ENCODE measurements at places on chromosomes 11 and 22. TPM values are rescaled to one million over a fixed set of nuclear protein-coding genes. Genes with fewer than 3 reads are reported as not detected.
A peak's percentile ranks its signal among the peaks of the same experiment; 100 is the strongest.

GRCh38 chr22:31295831-31296657, 3.8 kb upstream of the PIK3IP1 start:
- no peaks in the 10 kb centered on the region for H3K4me1 ChIP-seq
- peaks cover 2% of the 10 kb centered on the region for H3K27me3 ChIP-seq
- H3K4me3 ChIP-seq, result no peak overlapping the region
- no peak overlapping the region for H3K27ac ChIP-seq
- DNase-seq, result no peak

- H3K27me3 ChIP-seq, result no peaks in the 10 kb centered on the region
- H3K36me3 ChIP-seq, result no peaks in the 10 kb centered on the region
- H3K27ac ChIP-seq, result no peak overlapping the region
- DNase-seq, result no peak
Observed at GRCh38 chr11:30006876-30007275, 10.0 kb downstream of the KCNA4 start.

DNA sequence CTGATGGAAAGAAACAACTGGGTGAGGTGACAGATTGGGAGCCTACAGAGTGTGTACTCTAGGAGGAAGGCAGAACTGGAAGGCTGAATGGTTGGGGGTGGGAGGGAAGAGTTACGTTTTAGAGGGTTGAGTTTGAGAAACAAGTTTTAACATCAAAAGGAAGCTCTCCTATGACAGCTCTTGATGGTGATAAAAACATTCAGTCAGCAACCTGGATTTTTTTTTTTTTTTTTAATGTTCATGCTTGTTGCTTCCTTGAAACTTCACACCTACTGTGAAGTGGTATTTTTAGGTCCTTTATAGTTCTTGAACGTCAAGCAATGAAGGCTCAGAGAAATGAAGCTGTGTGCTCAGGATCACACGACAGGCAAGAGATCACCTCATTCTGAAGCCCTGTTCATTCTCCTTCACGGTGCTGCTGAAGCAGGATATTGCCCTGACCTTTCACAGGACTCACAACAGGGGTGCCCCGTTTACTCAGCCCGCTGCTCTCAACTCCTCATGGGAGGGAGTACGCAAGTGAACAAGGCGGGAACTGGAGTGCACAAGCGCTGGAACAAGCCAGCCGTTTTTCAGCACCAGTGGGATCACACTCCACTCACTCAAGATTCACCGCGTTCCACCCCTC, 1.6 kb upstream of the TMEM109 start:
- no peak overlapping the region for H3K4me3 ChIP-seq
- H3K36me3 ChIP-seq, result peaks cover 4% of the 10 kb centered on the region
- H3K27ac ChIP-seq, result no peak overlapping the region
- H3K4me1 ChIP-seq, result peaks cover 2% of the 10 kb centered on the region

GRCh38 chr11:5665746-5666401, 19.0 kb downstream of the TRIM5 start:
- DNase-seq, result no peak
- no peak overlapping the region for H3K4me3 ChIP-seq
- H3K36me3 ChIP-seq, result peaks cover 2% of the 10 kb centered on the region
- no peak overlapping the region for H3K27ac ChIP-seq

- DNase-seq, result no peak
- H3K27ac ChIP-seq, result no peak overlapping the region
- H3K27me3 ChIP-seq, result no peaks in the 10 kb centered on the region
- H3K4me3 ChIP-seq, result no peak overlapping the region
- no peaks in the 10 kb centered on the region for H3K36me3 ChIP-seq
Observed at GRCh38 chr11:66247295-66247694, 21.1 kb upstream of the RAB1B start.

DNA sequence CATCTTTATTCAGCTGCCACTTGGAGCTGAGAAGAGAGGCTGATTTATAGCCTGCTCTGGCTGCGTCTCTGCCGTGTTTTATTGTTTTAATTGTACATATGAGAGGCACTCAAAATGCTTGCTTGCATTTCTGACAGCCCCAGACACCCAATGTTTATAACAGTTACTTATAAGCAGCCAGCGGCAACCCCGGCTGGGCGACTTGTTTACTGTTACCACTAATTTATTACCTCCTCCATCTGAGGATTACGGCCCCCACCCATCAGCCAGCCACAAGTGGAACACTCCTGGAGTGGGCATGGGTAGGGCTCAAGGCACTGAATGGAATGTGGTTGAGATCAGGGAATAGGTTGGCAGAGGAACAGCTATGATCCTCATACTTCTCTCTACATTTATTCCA, 61.2 kb downstream of the CLPB start:
- no peak overlapping the region for H3K27ac ChIP-seq
- no peaks in the 10 kb centered on the region for H3K4me1 ChIP-seq
- no peaks in the 10 kb centered on the region for H3K27me3 ChIP-seq
- no peak for DNase-seq

DNA sequence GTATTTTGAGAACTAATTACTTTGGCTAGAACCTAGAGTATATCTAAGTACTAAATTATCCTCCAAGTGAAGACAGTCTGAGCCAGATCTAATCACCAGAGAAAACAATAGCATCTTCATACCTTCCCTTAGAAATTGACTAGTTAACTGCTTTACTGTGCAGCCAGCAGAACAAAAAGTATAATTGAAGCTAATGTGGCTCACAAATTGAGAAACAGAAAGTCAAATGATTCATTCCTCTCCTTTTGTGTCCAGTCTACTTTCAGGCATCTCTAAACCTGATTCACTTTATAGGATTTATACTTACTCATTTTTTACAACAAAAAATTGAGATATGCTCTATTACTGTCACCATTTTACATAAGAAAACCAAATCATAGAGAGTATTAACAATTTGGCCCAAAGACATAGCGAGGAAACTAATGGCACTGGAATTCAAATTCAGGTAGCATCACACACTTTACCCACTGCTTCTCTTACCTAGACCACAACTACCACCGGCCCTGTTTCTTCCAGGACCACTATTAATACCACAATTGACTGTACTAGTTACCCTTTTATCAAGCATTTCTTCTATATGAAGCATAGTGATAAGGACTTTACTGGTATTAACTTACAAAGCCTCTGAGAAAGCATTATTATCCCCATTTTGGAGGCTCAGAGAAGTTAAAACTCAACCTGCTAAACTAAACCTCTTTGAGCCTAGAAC, 1402.6 kb upstream of the TENM4 start:
- DNase-seq, result no peak
- no peak overlapping the region for H3K4me3 ChIP-seq
- H3K27ac ChIP-seq, result no peak overlapping the region
- no peaks in the 10 kb centered on the region for H3K36me3 ChIP-seq
- no peaks in the 10 kb centered on the region for H3K27me3 ChIP-seq

- no peaks in the 10 kb centered on the region for H3K4me1 ChIP-seq
- H3K27me3 ChIP-seq, result no peaks in the 10 kb centered on the region
- no peak overlapping the region for H3K27ac ChIP-seq
- DNase-seq, result peak; percentile 84
Observed at GRCh38 chr22:42169055-42169469, 38.5 kb upstream of the CYP2D6 start.

- H3K36me3 ChIP-seq, result peaks cover 7% of the 10 kb centered on the region
- no peak overlapping the region for H3K4me3 ChIP-seq
- no peaks in the 10 kb centered on the region for H3K27me3 ChIP-seq
- DNase-seq, result no peak
- H3K27ac ChIP-seq, result no peak overlapping the region
Observed at GRCh38 chr11:429391-429790, 12.4 kb downstream of the ANO9 start.

DNA sequence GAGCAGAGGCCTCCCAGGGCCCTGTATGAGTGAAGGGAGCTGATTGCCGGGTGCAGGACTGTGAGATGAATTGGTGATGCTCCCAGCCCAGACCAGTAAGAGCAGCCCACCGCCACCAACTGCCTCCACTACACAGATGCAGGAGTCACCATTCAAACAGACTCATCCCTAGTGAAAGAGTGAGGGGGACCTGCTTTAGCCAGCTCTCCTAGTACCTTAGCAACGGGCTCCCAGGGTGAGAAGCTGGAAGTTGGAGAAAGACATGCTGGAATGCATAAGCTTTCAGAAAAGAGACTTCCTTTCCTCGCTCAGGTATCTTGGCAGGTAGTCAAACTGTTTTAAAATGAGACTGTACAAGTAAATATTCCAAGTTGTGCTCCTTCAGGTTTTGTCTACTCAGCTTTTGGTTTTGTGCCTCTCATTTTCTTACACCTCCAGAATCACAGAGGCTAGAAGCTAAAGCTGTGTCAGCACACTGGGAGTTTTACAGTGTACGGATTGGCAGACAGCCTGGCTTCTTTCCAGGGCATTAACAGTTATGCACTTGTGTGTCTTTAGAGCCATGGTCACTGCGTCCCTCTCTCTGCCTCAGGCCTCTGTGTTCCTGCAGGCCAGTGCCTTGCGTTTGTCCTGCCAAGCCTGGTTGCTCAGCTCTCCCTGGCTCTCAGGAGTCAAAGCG, 146.2 kb downstream of the ATXN10 start:
- no peak for DNase-seq
- H3K36me3 ChIP-seq, result peaks cover 13% of the 10 kb centered on the region
- H3K4me3 ChIP-seq, result no peak overlapping the region
- no peak overlapping the region for H3K27ac ChIP-seq

- no peak overlapping the region for H3K4me3 ChIP-seq
- H3K27ac ChIP-seq, result no peak overlapping the region
- H3K4me1 ChIP-seq, result peaks cover 4% of the 10 kb centered on the region
- H3K27me3 ChIP-seq, result no peaks in the 10 kb centered on the region
- peak; percentile 79 for DNase-seq
Observed at GRCh38 chr22:27654546-27655445, 146.8 kb downstream of the MN1 start.

GRCh38 chr11:87239531-87239930, 201.8 kb downstream of the TMEM135 start:
- H3K27me3 ChIP-seq, result no peaks in the 10 kb centered on the region
- H3K27ac ChIP-seq, result no peak overlapping the region
- DNase-seq, result no peak

- H3K4me1 ChIP-seq, result no peaks in the 10 kb centered on the region
- no peak overlapping the region for H3K4me3 ChIP-seq
- no peak for DNase-seq
- no peak overlapping the region for H3K27ac ChIP-seq
Observed at GRCh38 chr11:114367244-114367957, 32.9 kb downstream of the C11orf71 start.

DNA sequence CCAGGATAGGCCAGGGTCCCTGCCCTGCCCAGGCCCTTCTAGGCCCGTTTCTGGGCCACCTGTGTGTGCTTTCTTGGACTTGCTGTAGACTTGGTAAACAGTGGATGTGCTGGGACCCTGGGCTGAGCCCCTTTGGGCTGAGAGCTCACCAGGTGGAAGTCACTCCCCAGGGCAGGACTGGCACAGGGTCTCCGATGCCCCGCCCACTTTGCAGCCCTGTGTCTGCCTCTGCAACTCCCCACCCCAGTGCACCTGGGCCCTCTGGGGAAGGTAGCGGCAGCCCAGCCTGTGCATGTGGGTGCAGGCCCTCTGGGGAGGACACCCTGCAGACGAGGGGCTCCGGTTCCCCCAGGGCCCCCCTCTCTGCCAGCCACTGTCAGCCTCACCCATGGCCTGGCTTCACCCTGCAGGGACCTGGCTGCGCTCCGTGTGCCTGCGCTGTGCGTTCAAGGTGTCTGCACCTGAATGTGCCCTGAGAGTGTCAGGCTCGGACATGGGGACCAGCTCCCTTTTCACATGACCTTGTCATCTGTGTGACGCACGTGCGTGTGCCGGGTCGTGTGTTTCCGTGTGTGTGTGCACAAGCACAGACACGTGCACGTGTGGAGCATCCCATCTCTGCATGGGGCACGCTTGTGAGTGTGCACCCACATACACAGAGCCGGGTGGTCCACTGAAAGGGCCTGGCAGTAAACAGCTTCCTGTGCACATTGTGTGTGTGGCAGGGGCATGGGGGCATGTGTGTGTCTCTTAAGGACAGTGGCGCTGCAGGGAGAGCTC, 118.5 kb downstream of the KCNQ1OT1 start:
- H3K4me3 ChIP-seq, result no peak overlapping the region
- H3K4me1 ChIP-seq, result no peaks in the 10 kb centered on the region
- no peaks in the 10 kb centered on the region for H3K36me3 ChIP-seq

DNA sequence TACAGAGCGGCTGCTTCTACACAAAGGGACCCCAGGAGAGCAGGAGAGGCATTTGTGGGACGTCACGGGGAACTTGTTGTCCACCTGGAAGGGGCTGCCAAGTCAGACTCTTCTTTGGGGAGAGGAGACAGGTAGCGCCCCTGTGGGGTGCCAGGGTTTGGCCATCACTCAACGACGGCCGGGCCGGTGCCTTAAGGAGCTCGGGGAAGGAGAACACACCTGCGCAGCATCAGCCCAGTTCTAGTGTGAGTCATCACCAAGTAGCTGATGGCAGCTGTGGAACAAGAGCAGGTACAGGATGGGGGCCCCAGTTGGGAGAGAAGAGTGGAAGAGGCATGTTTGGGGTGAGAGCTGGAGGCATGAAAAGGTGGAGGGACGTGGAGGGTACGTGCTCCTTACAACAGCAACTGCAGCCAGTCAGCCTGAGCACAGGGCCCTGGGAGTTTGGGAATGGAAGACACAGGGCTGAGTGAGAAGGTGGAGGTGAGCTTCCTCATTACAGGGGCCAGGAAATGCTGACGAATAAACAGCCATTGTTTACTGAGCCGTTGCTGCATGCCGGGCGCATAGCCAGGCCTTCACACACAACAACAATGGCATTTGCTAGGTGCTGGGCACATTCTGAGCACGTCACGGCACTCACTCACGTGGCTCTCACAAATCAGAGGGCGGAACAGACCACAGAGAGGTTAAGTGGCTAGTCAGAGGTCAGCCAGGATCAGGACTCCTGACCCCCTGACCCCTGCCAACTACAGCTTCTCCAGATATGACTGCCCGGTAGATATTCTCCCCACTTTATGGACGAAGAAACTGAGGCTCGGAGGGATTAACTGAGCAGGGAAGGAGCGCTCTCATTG, 29.1 kb upstream of the TP53I11 start:
- no peaks in the 10 kb centered on the region for H3K36me3 ChIP-seq
- no peak overlapping the region for H3K27ac ChIP-seq
- H3K4me1 ChIP-seq, result peaks cover 10% of the 10 kb centered on the region
- peak; percentile 62 for DNase-seq
- no peak overlapping the region for H3K4me3 ChIP-seq

DNA sequence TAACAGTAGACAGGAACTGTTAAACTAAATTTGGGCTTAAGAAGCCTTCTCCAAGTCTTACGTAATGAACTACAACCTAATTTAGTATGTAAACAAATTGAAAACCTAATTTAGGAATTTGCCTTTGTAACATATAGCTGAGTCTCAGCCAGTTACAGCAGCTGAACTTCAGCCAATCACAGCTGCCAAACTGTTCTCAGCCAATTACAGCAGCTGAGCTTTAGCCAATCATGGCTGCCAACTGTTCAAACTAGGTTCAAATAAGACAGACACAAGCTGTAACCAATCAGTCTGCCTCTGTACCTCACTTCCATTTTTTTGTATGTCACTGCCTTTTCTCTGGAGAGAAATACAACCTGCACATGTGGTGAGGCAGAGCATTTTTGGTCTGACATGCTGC, 95.0 kb upstream of the CD44 start:
- H3K27ac ChIP-seq, result no peak overlapping the region
- peaks cover 4% of the 10 kb centered on the region for H3K36me3 ChIP-seq
- no peak overlapping the region for H3K4me3 ChIP-seq
- no peaks in the 10 kb centered on the region for H3K4me1 ChIP-seq
- no peaks in the 10 kb centered on the region for H3K27me3 ChIP-seq

Gene KCNC1
- 0.04 TPM for total RNA-seq

Gene SSTR3
- 0.72 TPM for total RNA-seq

Gene OR10A3
- not detected for total RNA-seq

Gene CHRNA10
- 2.4 TPM for total RNA-seq

Gene IGSF9B
- 26.3 TPM for total RNA-seq

Gene SRRD
- total RNA-seq, result 32.2 TPM

Gene MYO7A
- total RNA-seq, result 2.2 TPM

Gene LDHAL6A
- total RNA-seq, result not detected

Measured in H9 (cell line).